Parietal lobe (tissue), 2 donors: ENCODE measurements at places on chromosomes 7 and 10. TPM values are rescaled to one million over a fixed set of nuclear protein-coding genes. Genes with fewer than 3 reads are reported as not detected.

PNLIPRP3 gene
- total RNA-seq, result not detected

MORN4 gene
- 26.0 TPM for total RNA-seq

BICC1 gene
- 4.7 TPM for total RNA-seq

CPA1 gene
- not detected for total RNA-seq

NPFFR1 gene
- total RNA-seq, result 1.3 TPM

LAMB4 gene
- total RNA-seq, result 1.6 TPM

TMEM130 gene
- total RNA-seq, result 6.3 TPM

C10orf105 gene
- 0.31 TPM for total RNA-seq

STEAP1B gene
- total RNA-seq, result 1.9 TPM

GPR158 gene
- 7.8 TPM for total RNA-seq
